ENCODE measurements at places on chromosomes 7 and 10.

DNA sequence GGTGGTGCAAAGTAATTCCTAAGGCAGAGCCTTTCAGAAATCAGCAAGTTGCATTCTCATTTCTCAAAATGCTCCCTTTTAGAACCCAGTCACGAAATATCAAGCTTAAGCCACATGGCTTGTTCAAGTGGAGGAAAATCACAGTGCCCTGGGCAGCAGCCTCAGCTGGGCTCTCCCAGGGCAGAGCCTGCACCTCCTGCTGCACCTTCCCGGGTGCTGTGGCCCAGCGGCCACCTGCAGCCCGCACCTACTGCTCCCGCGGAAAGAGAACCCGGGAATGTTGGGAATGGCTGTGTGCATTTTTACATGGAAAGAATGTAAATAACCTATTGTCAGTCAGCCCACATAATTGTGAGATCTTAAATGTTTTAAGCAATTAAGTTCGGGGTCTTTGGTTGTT, 396.5 kb upstream of the VSTM2A start:
- no peak for DNase-seq

GRCh38 chr7:129783584-129783919, 169.2 kb downstream of the UBE2H start:
- no peak for DNase-seq

DNA sequence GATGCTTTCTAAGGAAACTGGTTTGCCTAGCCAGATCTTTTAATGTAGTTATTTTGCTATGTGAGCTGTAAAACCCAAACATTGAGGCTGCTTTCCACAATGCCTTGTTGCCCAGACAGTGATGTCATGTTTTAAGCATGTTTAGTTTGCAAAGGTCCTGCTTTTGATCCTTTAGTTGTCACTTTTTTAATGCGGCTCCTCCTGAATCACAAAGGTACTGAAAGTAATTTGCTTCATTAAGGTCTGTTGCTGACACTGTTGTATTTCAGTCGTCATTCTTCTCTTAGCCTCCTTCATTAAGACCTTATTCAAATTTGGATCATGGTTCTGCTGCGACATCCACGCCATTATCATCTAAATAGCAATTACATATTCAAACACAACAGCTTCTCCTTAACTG, 10.6 kb downstream of the RPA3 start:
- no peak for DNase-seq

DNA sequence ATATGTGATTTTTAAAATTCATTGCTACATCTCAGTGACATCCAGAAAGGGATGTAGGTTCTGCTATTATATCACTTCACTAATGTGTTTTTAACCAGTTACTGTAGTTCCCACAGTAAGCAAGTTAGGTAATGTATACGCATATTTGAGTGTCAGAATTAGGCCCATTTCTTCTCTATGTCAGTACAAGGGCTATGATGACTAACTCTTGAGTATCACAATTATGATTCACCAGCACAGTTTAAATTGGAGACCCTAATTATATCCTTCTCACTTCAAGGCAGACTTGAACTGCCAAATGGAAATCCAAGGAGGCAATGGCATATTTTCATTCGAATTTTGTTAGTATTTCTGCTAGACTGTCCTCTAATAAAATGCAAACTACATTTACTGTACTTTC, 23.6 kb downstream of the BZW2 start:
- peak; percentile 19 for DNase-seq

Measured in lung microvascular endothelial cell (primary cell).